ENCODE measurements at places on chromosomes 5 and 9. TPM values are rescaled to one million over a fixed set of nuclear protein-coding genes. Genes with fewer than 3 reads are reported as not detected.

DNA sequence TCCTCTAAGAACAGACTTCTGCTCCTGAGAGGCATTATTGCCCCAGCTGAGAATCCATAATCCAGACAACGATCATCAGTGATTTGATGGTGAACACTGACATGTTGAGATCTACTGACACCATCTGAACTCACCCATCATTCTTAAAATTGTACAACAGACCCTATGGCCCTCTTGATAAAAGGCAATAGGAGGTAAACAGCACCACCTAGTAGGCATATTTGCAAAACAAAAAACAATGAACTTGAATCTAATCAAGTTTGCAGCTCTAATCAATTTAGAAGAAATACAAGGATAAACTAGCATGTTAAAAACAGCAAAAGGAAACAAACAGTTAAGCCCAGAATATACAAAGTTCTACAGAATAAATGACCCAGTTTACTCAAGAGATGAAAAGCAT, 89.6 kb downstream of the SFXN1 start:
- DNase-seq = no peak

GRCh38 chr5:17400724-17401469, 97.1 kb upstream of the TAF11L2 start:
- no peak for DNase-seq

DNA sequence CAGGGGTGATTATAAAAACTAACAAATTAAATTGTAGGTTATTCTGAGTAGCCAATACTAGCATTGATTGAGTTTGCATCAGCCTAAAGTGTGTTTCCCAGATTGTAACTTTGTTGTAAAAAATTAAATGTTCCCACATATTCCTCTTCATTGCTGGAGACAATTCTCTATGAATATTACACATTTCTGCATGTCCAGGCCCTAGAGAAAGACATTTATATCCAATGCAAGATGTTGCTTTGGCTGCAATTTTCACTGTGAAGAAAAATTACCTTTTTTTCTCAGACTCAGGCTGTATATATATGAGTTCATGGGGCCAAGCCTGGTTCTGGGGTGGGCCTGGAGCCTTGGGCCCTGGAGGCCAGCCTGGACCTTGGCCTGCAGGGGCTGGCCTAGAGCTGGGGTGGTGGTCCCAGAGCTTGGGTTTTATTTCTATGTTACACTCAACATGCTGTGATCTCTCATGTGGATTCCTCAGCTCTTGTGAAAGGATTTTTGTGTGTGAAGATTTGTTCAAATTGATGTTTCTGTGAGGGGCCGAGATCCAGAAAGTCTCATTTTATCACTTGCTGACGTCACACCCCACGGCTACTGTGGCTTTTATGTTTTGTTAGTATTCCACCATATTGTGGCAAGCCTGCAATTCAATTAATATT, 232.5 kb downstream of the SPATA31A1 start:
- DNase-seq = no peak

DNA sequence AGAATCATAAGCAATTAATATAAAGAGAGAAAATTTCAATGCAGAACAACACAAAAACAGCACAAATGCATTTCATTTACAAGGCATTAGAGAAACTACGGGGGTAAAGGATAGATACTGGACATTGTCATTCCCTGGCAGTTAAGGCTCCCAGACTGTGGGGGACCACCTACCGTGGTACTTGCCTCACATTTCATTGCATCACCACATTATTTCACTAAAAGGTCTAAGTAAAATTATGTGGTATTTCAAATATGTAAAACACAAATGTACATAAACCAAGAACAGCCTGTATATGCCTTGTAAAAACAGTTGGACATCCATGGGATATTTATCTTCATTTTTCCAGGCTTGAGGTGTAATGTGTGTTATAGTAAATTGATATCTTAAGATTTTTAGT, 571.2 kb upstream of the ZNF462 start:
- DNase-seq = no peak

DNA sequence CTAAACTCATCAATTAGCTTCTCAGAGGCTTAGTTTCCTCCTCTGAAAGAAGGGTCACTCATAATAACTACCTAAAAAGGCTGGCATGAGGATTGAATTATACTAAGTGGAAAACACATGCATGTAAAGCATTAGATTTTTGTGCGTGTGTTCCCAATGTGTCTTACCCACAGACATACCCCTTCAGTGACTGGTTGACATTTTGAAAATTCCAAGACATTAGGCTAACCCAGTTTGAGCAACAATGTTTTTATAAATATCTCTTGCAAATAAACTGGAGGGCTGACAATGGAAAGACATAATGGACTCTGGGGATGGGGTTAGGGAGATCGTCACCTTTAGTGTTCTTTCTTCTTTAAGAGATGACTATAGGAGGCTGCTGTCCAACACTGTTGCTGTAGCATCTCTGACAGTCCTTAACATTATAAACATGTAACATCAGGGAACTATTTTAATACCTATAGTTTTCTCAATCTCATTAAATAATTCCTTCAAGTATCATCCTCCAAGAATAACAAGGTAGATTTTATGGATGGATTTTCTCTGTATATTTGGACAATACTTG, 24.3 kb downstream of the HMHB1 start:
- DNase-seq = no peak

DNA sequence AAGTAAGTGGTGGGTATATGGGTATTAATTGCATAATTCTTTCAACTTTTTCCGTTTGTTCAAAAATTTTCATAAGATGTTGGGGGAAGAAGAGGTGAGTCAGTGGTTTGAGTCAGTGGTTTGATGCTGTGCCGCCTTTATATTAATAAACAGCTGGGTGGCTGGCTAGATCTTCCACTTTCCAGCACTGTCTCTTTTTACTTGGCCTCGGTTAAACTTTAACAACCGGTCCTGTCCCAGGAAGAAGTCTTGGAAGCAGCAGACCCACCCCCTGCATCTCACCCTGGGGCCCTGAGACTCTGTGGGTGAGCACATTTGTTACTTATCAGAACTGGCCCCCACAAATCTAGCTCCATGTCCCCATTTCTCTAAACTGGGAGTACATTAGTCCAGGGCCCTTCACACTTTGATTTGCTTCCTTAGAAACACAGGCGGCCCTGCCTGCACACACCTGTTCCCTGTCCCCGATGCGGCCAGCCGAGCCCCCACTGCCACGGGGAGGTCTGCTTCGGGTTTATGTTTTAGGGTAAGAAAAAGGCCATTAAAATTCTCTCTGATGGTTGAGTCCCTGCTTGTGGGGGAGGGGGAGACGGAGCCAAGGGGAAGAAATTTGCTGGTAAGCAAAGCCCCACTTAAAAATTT, 90.7 kb downstream of the PTCH1 start:
- no peak for DNase-seq

GRCh38 chr5:114208588-114208987, 153.3 kb upstream of the KCNN2 start:
- no peak for DNase-seq

DNA sequence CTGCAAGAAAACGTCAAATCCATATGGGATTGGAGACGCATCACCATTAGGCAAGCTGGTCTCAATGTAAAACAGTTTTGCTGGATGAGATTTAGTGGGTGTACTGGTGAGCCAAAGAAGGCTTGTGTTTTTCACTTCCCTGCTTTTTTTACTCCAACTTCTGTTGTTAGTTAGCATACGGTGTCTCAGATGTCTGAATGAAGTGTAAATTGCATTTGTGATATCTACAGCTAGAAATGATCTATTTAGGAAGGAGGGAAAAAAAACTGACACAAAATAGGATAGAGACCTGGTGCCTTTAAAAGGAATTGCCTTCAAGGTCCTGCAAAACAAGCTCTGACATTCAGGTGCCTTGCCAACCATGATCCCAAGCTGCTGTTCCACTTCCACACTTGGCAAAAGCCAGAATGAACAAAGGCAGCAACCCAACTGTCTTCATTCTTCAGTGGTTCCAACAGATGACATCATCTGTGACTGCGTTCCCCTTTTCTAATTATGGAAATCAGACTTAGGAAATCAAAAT, 104.2 kb upstream of the RAI14 start:
- DNase-seq = no peak

The CTSV gene
- 1.3 TPM for total RNA-seq

GRCh38 chr5:68405026-68405684, 189.6 kb downstream of the PIK3R1 start:
- no peak for DNase-seq

GRCh38 chr9:89213396-89213880, 34.8 kb upstream of the SHC3 start:
- DNase-seq = no peak

The IL17B gene
- not detected for total RNA-seq

The HTR1A gene
- total RNA-seq = not detected

The SVEP1 gene
- 0.29 TPM for total RNA-seq

- no peak for DNase-seq
Observed at GRCh38 chr5:164746723-164747122, 1241.3 kb downstream of the MAT2B start.

GRCh38 chr9:107755246-107755645, 265.7 kb upstream of the KLF4 start:
- DNase-seq = peak; percentile 87

DNA sequence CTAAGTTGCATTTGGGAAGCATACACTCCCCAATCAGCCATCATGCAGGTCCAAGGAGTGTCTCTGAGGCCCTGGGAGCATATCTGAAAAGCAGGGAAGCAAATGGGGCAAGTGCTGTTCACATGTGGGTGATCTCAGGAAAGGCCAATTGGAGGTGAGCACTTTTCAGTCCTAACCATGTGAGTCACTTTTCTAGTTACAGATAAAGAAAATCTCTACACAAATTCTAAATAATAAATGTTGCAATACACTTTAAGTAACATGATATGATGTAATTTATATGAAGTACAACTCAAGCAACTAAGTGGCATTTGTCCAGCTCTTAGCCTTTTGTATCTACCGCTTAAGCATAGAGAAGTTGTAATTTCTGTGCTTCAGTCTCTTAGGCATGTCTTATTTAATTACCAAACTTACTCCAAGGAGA, 18.4 kb downstream of the ADAMTS16 start:
- DNase-seq = no peak

DNA sequence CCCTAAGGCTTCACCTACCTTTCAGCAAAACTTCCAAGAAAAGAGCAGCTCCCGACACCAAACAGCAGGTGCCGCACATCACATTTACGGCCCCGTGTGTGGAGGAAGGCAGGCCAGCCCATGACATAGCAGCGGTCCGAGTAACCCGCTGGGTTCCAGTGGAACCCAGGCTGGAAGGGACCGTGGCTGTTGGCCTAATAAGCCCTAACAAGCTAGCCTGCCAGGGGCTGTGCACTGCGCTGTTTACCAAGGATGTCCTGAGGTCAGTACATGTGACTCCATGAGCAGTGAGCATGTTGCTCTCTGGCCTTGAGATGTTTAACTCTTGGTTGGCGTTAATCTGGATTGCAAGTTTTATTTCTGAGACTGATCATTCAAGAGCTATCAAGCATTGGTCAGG, 131.5 kb downstream of the FSTL4 start:
- DNase-seq = no peak

- no peak for DNase-seq
Observed at GRCh38 chr9:100485196-100485595, 12.2 kb downstream of the TMEFF1 start.

GRCh38 chr9:103364753-103365152, 369.6 kb downstream of the CYLC2 start:
- no peak for DNase-seq

The TMEM8B gene
- 2.9 TPM for total RNA-seq

DNA sequence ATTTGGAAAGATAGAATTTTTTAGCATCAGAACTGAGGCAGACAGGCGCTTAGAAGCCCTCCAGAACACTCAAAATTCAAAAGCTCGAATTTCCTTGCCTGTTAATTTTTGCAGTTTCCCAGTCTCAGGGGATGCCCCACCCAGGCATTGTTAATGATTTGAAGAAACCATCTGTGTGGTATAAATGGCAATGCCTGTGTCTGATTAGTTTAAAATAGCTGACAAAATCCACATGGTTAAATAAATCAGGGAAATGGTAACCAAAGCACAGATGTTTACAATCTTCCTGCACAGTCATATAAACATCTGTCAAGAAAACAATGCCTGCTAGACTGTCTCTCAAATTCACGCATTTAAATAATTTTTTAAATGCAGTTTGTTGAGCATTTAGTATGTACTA, 185.2 kb upstream of the RGMB start:
- no peak for DNase-seq

Measured in endothelial cell of umbilical vein (primary cell).